ENCODE measurements at places on chromosomes 1 and 21.

DNA sequence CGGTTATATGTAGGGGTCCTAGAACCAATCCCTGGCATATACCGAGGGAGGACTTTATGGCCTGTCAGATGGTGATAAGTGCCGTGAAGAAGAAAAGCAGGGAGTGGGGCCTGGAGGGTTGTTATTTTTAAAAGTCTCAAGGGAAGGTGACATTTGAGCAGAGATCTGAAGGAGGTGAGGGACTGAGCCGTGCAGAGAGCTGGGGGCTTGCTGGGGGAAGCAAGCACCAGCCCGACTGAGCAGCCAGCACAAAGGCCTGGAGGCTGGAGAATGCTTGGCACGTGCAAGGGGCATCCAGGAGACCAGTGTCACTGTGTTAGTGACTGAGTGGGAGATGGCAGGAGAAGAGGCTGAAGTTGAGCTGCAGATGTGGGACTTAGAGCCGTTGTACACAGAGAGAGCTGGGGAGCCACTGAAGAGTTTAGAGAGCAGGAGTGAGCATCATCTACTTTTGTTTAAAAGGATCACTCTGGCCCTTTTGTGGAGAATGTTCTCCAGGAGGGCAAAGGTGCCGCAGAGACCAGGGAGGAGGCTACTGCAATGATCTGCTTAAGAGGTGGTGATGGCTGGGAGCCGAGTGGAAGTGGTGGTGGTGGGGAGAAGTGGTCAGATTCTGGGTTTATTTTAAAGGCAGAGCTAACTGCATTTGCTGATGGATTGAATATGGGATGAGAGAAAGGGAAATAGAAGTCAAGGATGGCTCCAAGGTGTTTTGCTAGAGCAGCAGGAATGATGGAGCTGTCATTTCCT, 31.2 kb downstream of the PTPRU start:
- no peak for DNase-seq

GRCh38 chr1:97489834-97490233, 431.0 kb downstream of the DPYD start:
- no peak for DNase-seq

DNA sequence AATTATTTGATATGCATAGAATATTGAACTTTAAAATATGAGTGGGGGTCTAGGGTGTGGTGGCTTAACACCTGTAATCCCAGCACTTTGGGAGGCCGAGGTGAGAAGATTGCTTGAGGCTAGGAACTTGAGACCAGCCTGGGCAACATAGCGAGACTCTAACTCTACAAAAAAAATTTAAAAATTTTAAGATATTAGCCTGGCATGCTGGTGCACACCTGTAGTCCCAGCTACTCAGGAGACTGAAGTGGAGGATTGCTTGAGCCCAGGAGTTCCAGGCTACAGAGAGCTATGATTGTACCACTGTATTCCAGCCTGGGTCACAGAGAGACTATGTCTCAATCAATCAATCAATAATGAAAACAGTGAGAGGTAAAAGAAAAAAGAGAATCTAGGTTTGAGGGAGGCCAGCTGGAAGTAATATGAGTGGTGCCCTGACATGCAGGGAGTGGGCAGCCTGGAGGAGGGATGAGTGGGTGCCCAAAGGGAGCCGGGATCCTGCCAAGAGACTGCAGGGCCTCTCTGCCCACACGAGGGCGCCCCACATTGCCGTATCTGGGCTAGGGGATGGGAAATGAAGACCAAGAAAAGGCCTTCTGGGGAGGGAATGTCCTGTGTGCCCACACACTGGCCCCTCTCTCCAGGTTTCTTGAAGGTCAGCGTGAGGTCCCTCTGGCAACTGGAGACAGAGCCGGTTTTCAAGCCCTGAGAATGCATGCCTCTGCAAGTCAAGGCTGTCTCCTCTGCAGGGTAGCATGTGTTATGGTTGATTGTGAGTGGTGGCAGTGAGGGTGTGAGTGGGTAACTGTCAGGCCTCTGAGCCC, 93.9 kb upstream of the PPM1J start:
- DNase-seq: peak; percentile 12

- DNase-seq: no peak
Measured at GRCh38 chr21:27480841-27481261, 514.0 kb upstream of the ADAMTS5 start.

- peak; percentile 59 for DNase-seq
Measured at GRCh38 chr1:146032631-146033219, 11.2 kb upstream of the HJV start.

DNA sequence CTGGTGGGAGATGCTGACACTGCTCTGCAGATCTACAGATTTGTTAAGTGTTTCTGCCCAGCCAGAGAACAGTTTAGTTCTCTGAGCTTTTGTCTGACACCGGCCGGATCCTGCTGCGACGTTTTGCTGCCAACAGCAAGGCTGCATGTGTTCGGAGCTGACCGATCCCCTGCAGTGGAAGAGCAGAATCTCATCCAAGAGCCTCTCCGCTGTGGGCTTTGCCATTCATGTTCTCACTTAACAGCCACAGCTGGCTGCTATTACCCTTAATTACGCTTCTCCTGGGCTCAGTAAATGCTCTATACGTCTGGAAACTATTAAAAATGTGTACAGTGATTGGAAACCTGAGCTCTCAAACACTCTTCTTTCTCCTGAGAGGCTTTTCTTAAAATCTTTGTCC, 105.3 kb downstream of the BCAR3 start:
- peak; percentile 84 for DNase-seq
